ENCODE measurements at places on chromosomes 2 and 18. TPM values are rescaled to one million over a fixed set of nuclear protein-coding genes. Genes with fewer than 3 reads are reported as not detected.

Gene GPR155
- total RNA-seq = 0.39 TPM

Gene NT5DC4
- total RNA-seq = not detected

Gene SMYD1
- not detected for total RNA-seq

Gene ATF2
- total RNA-seq = 20.8 TPM

Gene COPS7B
- 40.9 TPM for total RNA-seq

Gene ALPI
- not detected for total RNA-seq

Gene METTL21A
- 26.2 TPM for total RNA-seq

Gene TEKT4
- not detected for total RNA-seq

Gene INHA
- total RNA-seq = 0.74 TPM

Gene RSAD2
- 0.27 TPM for total RNA-seq

Measured in A549 treated with ZK216348 at 1 μM for 4 hours (cell line).